ENCODE measurements at places on chromosomes 1 and 21.
A peak's percentile ranks its signal among the peaks of the same experiment; 100 is the strongest.

DNA sequence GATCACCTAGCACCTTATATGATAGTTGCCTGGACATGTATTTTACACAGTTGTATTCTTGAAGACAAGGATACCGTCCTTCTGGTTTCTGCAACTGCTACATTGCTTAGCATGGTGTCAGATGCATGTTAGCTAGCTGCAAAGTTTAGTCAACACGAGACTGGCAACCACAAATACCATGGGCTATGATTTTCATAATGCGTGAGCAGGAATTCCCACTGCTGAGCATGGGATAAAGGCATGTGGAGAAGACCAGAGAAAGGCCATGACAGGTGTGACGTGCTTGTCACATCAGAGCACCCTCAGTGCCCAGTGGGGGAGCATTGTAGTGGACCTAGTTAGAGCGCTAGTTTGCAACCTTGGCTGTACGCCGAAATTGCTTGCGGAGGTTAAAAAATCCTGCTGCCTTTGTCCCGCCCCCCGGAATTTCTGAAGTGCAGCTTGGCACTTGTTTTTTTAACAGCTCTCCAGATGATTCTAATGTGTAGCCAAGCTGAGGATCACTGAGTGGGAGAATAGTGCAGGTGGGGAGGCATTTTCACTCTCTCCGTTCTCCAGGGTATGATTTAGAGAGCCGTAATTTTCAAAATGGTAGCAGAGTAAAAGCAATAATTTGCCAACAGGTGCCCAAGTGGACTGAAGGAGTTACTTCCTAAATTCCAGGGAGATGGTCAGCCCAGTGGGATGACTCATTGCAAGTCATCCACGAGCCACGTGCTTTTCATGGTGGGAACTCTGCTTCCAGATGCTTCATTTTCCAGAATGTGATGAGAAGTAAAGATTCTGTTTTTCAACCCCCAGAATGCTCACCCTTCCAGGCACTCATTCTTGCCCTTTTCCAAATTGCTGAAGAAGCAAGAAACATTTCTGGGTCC, 81.0 kb downstream of the CNIH3 start:
- DNase-seq, result no peak

DNA sequence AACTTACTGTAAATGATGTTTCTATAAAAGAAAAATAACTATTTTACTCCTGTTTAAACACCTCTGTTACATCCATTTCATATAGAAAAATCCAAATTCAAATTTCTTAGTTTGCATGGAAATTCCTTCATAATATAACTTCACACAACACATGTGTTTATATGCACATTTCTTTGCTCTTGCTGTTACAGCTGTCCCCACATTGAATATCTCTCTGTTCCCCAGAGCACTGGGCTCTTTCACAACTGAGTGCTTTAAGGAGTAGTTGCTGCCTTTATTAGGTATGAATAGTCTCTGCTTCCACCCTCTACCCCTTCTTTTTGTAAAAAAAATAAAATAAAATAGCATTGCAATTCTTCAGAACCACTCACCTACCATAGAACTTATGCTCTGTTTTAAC, 287.0 kb downstream of the OLFM3 start:
- no peak for DNase-seq

- DNase-seq, result no peak
These were observed 31.6 kb downstream of the ADCY10 start for GRCh38 chr1:167882376-167882775.

GRCh38 chr21:16113052-16113715, 383.4 kb downstream of the USP25 start:
- DNase-seq, result no peak

DNA sequence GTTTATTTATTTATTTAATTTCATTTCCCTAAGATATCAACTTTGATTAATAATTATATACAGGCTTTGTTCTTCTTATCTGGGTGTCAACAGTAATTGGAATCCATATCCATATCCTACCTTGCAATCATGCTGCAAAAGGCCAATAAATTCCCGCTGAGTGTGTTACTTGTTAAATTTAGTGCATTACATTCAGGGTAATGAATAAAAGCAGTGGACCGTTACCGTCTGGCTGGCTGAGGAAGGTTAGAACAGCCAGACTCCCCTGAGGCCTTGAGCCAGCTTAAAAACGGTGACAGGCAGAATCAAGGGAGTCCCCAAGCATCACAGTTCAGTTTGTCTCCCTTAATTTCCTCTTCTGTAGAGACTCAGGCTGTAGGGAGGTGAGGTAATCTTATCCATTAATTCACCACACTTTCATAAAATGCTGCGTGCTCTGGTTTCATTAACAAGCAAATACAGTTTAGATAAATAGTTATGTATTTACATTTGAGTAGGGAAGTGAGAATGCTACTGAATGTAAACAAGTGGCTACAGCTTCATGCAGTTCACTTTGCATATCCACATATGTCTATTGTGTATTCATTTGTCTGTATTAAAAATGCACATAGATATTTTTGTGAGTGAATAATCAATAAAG, 888.2 kb upstream of the CXADR start:
- DNase-seq, result no peak

DNA sequence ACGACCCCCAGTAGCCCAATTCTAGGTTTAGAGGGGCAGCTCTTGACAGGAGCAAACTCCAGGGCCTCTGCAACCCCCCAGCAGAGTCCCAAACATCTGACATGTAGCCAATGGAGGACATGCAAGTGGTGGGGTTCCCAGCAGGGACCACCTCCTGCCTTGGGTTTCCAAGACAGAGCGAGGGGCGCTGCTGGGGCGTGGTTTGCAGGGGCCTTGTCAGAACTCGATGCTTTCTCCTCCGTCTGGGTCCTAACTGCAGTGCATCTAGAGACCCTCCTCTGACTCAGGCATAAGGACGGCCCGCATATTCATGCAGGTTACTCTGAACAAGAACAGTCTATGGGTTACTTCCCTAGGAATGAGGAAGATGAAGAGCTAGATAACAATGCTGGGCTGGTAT, 17.2 kb downstream of the EPHX1 start:
- no peak for DNase-seq

DNA sequence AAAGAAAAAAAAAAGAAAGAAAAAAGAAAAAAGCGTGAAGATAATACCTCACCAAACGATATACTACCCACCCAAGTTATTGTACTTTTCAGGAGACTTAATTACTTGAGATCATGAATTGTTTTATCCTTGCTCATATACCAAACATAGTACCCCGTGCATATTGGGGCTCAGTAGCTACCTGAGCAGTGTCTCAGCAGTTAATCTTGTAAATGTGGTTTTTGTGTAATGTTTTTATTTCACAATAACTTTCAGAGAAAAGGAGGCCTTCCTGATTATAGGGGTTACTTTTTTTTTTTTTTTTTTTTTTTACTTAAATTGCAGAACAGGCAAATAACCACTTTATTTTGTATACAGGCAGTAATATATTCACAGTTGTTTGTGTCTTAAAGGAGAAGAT, 80.3 kb downstream of the OSBPL9 start:
- DNase-seq, result no peak

- DNase-seq, result no peak
These were observed 83.9 kb downstream of the ST6GALNAC5 start for GRCh38 chr1:76951153-76951552.

DNA sequence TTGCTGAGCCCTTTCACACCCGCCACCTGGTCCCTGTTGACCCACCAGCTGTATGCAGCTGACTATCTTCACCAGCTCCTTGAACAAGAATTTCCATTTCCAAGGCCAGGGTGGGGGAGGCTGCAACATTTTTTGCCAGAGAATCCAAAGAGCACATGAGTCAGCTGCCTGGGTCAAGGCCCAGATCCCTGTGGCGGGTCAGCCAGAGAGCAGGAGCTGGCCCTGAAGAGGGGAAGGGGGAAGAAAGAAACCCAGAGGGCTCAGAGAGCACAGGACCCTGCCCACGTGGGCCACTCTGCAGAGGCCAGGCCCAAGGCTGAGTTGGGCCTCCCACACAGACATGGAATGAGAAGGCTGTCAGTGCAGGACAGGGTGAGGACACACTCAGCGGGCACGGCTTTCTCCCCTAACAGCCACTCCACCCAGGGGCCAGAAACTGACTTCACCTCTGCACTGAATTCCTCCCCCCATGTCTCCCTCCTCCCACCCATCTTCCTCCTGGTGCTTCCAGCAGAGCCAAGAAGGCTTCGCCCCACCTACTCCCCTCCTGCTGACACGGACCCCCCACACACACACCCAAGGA, 28.9 kb downstream of the S100A6 start:
- DNase-seq, result no peak

GRCh38 chr1:82048596-82048995, 247.9 kb downstream of the ADGRL2 start:
- no peak for DNase-seq

GRCh38 chr1:86114816-86115400, 41.7 kb downstream of the COL24A1 start:
- DNase-seq, result no peak

DNA sequence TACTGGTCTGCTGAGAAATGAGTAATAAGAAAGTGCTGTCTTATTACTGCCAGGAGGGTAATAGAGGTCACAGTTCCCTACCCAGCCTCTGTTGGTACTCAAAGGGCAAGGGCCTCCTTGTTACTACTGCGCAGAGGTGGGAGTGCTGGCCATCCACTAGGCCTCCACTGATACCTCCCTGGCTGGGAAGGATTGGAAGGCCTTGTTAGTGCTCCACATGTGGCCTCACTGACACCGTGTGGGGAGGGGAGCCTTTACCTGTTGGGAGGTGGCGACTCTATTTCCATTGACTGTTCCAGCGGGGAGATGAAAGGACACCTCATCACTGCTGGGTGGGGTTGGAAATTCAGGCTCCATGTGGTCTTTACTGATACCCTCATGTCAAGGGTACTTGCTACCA, 57.8 kb upstream of the USP24 start:
- DNase-seq, result no peak

DNA sequence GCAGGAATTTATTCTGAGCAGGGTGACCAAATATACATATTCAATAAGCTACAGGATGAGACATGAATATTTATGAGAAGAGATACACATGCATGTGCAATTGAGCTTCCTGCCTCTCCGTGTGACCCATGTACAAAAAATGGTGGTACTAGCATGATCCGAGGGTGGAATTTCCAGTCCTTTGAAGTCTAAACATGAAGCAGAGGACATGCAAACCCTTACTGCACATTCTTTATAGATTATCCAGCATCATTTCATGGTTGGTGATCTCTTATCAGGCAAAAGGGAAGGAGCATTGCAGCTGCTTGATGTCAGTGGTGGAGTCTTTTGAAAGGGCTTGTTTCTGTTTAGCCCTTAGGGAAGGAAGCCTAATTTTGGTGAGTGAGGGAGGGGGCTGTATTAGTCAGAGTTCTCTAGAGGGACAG, 448.6 kb downstream of the SETD4 start:
- no peak for DNase-seq

DNA sequence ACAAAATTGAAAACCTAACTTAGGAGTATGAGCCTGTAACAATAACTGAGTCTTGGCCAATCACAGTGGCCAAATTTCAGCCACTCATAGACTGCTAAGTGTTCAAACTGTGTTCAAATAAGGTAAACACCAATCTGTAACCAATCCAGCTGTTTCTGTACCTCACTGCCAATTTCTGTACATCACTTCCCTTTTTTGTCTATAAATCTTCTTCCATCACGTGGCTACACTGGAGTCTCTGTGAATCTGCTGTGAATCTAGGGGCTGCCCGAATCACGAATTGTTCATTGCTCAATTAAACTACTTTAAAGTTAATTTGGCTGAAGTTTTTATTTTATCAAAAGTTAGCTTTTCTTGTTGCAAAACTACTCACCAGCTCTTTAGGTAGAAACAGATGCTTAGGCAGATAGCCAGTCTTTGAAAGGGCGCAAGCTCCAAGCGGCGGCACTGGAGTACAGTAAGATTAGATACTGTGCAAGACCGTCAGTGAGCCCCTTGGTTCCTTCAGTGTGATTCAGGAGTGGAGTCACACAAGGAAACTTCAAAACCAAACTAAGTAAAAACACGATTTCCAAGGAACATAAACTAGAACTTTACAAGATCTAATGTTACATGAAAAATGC, 43.2 kb upstream of the ADGRL2 start:
- DNase-seq, result no peak

DNA sequence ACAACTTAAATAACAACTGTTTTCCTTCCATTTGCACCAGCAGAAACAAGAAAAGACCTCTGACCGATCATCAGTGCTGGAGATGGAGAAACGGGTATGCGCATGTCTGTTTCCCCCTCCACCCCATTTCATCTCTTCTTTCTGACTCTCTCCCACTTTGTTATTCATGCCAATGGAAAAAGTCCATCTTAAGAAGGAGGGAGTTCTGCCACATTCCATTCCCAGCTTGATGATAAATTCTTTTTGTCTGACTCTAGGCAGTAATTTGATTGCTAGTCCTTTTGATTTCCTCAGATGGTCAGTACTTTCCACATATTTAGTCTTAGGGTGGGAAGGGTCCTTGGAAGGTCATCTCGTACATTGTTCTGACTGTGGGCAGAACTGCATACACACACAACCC, 142.5 kb downstream of the SYT2 start:
- no peak for DNase-seq

DNA sequence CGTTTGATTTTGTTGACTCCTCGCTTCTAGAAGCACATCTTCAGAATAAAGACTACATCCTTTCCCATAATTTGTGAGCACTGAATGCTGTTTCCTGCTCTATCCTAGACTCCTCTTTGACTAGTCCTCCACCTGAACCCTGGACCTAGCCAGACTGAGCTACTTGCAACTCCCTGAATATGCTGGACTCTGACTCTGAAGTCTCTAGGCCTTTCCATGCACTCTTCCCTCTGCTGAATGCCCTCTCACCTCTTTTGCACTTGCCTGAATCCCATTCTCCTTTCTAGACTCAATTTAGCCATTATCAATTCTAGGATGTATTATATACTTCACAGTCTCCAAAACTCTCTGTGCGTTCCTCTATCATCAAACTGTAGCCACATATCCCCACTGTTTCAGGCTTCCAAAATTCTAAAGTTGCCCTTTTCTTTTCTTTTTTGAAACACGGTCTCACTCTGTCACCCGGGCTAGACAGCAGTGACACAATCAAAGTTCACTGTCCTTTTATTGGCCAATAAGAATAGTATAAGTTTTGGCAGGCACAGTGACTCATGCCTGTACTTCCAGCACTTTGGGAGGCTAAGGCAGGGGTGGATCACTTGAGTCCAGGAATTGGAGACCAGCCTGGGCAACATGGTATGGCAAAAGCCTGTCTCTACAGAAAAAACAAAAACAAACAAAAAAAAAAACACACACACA, 127.0 kb downstream of the LTN1 start:
- no peak for DNase-seq

GRCh38 chr1:211258310-211258755, 833 bp upstream of the RCOR3 start:
- peak; percentile 47 for DNase-seq

Measured in SW 1271 (cell line).